GM12878 (cell line): ENCODE measurements at places on chromosomes 2 and 18. TPM values are rescaled to one million over a fixed set of nuclear protein-coding genes. Genes with fewer than 3 reads are reported as not detected.

- H3K36me3 ChIP-seq, result peaks cover 3% of the 10 kb centered on the region
- H3K27ac ChIP-seq, result no peak overlapping the region
- H3K4me3 ChIP-seq, result no peak overlapping the region
- H3K27me3 ChIP-seq, result no peaks in the 10 kb centered on the region
- peaks cover 8% of the 10 kb centered on the region; the same call in 1 of the 2 replicates for H3K4me1 ChIP-seq
Observed at GRCh38 chr2:44184106-44184505, 15.4 kb downstream of the PPM1B start.

DNA sequence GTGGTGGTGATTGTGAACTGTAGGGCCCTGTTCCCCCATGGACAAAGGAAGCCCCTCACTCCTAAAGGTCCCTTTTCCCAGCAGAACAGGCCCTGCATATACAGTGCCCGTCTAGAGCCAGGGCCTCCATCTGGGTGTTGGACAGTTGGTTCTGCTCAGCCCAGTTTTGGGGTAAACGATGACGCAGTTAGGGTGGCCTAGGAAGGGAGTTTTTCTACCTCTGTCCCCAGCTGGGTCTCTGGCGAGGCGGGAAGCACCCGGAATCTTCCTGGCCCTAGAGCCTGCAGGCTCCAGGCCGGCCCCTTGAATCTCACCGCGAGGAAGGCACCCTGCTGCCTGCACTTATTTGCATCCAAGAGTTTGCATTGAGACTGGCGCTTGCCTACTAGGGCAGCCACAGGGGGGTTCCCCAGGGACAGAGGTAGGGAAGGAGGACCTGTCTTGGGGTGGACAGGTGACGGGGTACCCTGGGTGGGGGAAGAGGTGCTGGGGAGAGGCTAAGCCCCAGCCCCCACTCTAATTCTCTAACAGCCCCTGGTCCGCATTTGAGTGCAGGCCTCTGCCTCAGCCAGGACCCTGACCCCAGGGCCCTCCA is 529 bp upstream of the MTA3 start:
- H3K4me3 ChIP-seq, result peak overlapping the region; percentile 39; the same call in 1 of the 2 replicates
- H3K4me1 ChIP-seq, result peaks cover 24% of the 10 kb centered on the region
- H3K27ac ChIP-seq, result peak overlapping the region; percentile 72
- H3K27me3 ChIP-seq, result no peaks in the 10 kb centered on the region
- DNase-seq, result peak; percentile 48

DNA sequence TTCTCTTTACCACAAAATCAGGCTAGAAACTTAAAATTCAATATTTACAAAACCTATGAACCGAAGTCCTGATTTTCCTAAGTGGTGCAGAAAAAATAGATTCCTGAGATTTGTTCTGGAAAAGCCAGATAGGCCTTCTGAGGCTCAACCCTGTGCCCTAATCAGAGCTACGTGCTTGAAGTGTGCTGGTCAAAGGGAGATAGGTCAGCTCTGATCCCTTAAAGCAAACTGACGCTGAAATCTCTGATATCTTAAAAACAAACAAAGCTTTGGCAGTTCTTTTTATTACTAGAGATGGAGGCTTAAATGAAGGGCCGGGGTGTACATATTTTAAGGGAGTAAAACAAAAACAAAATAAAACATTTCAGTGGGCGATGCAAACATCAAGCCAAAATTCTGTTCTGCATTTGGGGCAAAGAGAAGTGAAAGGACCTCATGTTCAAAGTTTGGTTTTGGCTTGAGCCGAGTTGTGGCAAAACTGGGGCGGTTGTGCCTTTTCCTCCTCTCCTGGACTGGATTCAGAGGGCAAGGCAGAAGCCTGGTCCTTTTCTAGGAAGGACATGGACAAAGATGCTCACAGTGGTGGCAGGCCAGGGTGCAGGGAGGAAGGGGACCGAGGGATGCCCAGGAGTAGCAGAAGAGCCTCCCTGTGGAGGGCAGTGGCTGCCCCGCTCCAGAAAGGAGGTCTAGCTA is 295.0 kb downstream of the CDCA7 start:
- H3K27me3 ChIP-seq, result no peaks in the 10 kb centered on the region; the same call in 1 of the 2 replicates
- H3K4me1 ChIP-seq, result no peaks in the 10 kb centered on the region
- no peak overlapping the region for H3K4me3 ChIP-seq

DNA sequence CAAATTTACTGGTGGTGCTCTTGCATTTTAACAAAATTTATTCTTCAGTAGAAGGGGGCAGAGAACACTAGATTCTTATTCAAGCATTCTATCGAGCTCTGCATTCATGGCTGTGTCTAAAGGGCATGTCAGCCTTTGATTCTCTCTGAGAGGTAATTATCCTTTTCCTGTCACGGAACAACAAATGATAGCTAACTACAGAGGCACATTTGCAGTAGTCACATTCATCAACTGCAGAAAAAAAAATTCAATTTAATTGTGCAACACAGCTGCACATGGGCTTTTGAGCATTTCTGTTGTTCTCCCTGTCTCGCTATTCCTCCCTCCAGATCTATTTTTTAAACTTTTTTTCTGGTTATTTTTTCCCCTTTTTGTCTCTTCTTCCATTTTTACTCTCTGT is 13.0 kb upstream of the DLX1 start:
- no peaks in the 10 kb centered on the region for H3K27me3 ChIP-seq
- no peak overlapping the region for H3K4me3 ChIP-seq
- H3K27ac ChIP-seq, result no peak overlapping the region
- H3K4me1 ChIP-seq, result no peaks in the 10 kb centered on the region
- H3K36me3 ChIP-seq, result no peaks in the 10 kb centered on the region

- H3K36me3 ChIP-seq, result no peaks in the 10 kb centered on the region
- no peaks in the 10 kb centered on the region for H3K27me3 ChIP-seq
- DNase-seq, result no peak
- no peak overlapping the region for H3K4me3 ChIP-seq
- no peaks in the 10 kb centered on the region for H3K4me1 ChIP-seq
Observed at GRCh38 chr2:19073522-19073921, 284.9 kb downstream of the OSR1 start.

DNA sequence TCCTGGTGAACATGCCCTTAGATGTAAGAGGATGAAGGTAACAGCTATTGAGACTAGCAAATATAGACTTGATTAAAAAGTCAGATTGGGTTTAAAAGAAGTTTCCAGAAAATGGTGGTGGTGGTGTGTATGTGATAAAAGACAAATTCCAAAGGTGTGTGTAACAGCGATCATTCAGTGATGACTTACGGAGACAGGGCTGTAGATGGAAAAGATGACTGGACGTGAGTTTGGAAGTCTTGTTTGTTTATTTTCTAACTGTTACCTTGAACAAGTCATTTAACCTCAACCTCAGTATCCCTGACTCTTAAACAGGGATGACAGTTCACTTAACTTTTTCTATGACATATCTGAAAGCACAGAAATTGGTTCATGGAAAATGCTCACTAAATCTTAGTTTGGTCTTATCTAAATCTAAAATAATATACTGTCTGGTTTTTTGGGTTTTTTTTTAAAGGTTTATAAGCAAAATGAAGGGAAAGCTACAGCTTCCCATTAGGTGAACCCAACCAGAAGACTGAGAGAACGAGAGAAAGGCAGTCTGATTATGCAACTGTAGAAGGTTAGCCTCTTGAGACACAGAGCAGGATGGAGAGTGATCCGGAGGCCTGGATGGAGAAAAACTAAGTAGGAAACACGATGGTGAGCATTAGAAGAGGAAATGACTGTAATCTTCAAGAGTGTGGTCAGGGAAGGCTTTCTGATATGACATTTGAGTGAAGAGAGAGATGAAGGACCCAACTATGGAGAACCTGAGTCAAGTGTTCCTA is 71.9 kb downstream of the TCF4 start:
- no peaks in the 10 kb centered on the region for H3K27me3 ChIP-seq
- H3K4me3 ChIP-seq, result no peak overlapping the region
- DNase-seq, result no peak
- no peaks in the 10 kb centered on the region for H3K4me1 ChIP-seq
- no peaks in the 10 kb centered on the region for H3K36me3 ChIP-seq
- H3K27ac ChIP-seq, result no peak overlapping the region

DNA sequence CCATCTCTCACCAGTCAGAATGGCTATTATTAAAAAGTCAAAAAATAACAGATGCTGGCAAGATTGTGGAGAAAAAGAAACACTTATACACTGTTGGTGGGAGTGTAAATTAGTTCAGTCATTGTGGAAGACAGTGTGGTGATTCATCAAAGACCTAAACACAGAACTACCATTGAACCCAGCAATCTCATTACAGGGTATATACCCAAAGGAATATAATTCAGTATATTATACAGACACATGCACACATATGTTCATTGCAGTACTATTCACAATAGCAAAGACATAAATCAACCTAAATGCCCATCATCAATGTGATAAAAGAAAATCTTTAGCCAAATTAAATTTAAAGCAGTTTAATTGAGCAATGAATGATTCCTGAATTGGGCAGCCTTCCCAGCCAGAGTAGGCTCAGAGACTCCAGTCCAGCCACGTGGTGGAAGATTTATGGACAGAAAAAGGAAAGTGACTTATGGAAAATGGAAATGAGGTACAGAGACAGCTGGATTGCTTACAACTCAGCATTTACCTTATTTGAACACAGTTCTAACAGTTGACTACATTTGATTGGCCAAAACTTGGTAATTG is 377.1 kb upstream of the SLC39A10 start:
- H3K4me3 ChIP-seq, result no peak overlapping the region
- H3K4me1 ChIP-seq, result no peaks in the 10 kb centered on the region

DNA sequence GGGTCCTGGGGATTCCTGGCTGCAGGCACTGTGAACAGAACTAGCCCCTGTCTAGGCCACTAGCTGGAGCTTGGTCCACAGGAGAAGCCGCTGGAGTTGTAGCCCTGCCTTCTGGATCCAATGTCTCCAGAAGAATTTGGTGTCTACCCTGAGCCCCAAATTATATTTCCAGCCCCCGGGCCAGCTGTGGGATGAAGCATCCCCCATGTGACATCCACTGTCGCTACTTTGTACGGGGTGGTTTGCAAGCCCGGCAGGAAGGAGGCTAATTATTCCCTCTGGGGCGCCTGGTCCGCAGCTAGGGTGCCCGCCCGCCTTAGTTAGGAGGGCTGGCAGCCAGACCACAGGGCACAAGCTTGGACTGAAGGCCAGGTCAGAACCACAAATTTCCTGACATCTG is 106.5 kb downstream of the SMAD7 start:
- H3K4me3 ChIP-seq, result no peak overlapping the region
- DNase-seq, result no peak
- H3K4me1 ChIP-seq, result peaks cover 5% of the 10 kb centered on the region
- no peak overlapping the region for H3K27ac ChIP-seq
- no peaks in the 10 kb centered on the region for H3K27me3 ChIP-seq
- H3K36me3 ChIP-seq, result no peaks in the 10 kb centered on the region

- peaks cover 2% of the 10 kb centered on the region; the same call in 1 of the 2 replicates for H3K36me3 ChIP-seq
- no peaks in the 10 kb centered on the region for H3K27me3 ChIP-seq
- no peak overlapping the region for H3K4me3 ChIP-seq
- no peak for DNase-seq
Observed at GRCh38 chr2:112642561-112642960, 3.2 kb upstream of the SLC20A1 start.

- H3K4me1 ChIP-seq, result no peaks in the 10 kb centered on the region
- no peak for DNase-seq
- no peaks in the 10 kb centered on the region for H3K27me3 ChIP-seq
- H3K4me3 ChIP-seq, result no peak overlapping the region
- H3K36me3 ChIP-seq, result no peaks in the 10 kb centered on the region
Observed at GRCh38 chr2:164561416-164561815, 59.9 kb downstream of the GRB14 start.

- H3K27me3 ChIP-seq, result no peaks in the 10 kb centered on the region
- H3K4me3 ChIP-seq, result no peak overlapping the region
- no peak for DNase-seq
- H3K4me1 ChIP-seq, result no peaks in the 10 kb centered on the region
Observed at GRCh38 chr18:57947117-57947516, 96.9 kb upstream of the NEDD4L start.

The ZNF396 gene
- 0.45 and 0.46 TPM in 2 replicates for total RNA-seq

The R3HDM1 gene
- total RNA-seq, result 55.2 and 55.5 TPM in 2 replicates

The SS18 gene
- 56.7 and 58.1 TPM in 2 replicates for total RNA-seq
